ENCODE measurements at places on chromosomes 6 and 20.
A peak's percentile ranks its signal among the peaks of the same experiment; 100 is the strongest.

- DNase-seq, result no peak
Observed at GRCh38 chr6:71040043-71040442, 83.2 kb upstream of the B3GAT2 start.

GRCh38 chr6:116557893-116558292 is 4.3 kb downstream of the CALHM4 start:
- no peak for DNase-seq

DNA sequence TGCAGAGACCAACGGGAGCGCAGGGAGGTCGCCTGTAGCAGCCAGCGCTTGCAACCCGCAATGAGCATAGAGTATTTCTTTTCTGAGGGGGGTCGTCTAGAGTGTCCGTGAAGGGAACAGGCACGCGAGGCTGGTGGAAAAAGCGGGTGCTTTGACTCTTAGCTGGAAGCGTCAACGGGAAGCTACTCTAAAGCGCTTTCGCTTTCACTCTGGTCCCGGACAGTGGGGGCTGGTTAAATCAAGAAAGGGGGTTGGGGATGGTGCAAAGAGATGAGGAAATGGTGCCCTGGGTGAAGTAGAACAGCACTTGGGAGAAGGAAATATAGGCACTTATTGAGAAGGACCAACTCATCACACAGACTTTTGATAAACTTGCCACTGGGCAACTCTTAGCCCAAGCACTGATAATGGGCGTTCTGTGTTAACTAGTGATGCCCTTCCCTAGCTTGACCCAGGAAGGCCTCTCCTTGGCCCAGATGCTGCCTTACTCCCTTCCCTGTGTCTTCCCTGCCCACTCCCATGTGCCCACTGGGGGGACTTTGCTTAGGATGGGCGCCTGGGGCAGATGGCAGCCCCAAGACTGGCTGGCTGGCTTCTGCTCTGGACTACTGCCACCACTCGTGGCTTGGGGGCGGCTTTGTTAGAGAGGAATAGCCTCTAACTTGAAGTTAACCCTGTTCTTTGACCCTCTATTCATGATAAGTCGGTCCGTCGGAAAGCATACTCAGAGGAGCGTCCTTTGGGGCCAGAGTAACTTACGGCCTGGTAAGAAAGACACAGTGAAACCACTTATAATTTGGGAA is 585 bp downstream of the PSMB9 start:
- DNase-seq, result no peak

DNA sequence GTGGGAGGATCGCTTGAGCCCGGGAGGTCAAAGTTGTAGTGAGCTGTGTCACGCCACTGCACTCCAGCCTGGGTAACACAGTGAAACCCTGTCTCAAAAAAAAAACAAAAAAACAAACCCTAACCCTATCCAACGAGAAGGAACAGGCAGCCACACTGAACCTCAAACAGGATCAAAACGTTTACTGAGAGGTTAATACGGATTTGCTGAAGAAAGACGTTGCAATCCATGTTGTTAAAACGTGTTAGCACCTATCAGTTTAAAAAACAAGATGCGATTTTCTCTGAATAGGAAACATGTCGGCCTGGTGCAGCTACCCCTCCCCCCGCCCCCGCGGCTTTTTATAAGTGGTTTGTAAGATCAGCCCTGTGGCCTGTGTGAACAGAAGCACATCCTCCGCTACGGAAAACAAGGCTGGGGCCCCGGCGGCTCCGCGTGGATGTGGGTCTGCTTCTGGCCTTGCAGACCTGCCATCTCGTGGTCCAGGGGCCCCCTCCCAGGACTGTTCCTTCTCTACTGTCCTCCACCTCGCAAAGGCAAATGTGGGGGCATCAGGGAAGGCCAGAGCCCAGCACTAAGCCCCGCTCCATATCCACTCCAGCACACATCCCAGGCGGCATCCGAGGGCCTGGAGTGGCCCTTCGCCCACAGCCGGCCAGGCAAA is 11.4 kb downstream of the SLC2A4RG start:
- DNase-seq, result peak; percentile 55

DNA sequence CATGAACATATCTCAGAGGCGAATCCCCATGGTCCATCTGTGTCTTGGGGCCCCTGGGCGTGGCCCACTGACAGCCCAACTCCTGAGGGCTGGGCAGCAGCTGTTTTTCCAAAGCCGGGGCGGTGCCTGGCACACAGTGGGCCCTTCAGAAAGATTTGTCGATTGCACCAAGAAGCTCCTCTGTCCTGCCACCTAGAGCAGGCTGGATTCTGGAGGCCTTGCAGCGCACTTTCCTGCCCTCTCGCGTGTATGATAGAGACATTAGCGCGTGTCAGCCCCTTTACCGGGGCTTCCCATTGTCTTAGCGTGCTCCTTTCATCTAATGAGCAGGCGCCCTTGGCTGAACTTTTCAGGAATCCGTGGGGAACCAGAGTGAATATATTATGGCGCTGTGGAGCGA is 45.4 kb downstream of the CDH4 start:
- DNase-seq, result no peak
